ENCODE measurements at places on chromosomes 11 and 22.

DNA sequence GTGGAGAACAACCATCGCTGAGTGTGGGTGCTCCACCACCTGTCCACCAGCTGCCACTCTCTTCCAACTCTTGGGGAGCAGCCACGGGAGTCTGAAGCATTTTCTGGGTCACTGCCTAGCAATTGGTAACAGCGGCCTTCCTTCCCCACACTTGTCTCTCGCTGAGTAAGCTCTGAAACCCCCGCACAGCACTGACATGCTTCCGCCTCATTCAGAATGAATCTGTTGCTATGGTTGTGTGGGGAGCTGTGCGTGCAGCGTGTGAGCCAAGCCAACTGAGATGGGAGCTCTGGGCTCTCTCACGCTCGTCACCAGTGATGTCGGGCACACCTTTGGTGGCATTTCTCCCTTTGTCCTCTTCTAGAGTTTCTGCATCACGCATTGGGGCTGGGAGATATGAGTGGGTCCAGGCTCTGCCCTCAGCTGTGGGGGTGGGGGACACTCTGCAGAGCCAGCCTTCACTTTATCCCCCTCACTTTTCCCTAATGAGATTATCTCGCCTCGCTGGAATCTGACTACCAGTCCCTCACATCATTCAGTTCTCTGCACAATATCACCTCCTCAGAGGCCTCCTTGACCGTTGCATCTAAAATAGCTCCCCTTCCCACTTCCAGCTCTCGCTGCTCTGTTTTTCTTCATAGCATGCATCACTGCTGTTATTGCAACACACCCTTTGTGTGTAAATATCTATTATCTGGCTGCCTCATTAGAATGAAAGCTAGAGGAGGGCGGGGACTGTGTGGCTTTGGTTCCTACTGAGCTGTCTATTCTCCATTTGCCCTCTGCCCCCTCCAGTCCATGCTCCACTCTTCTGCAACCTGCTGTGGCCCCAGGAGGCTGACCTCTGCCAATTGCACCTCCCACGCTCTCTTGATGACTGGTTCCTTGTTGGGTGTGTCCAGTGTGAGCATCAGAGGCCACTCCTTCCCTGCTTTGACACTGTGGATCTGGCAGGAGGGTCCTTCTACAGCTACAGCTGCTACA lies 569.9 kb upstream of the CADM1 start:
- no peak for DNase-seq

DNA sequence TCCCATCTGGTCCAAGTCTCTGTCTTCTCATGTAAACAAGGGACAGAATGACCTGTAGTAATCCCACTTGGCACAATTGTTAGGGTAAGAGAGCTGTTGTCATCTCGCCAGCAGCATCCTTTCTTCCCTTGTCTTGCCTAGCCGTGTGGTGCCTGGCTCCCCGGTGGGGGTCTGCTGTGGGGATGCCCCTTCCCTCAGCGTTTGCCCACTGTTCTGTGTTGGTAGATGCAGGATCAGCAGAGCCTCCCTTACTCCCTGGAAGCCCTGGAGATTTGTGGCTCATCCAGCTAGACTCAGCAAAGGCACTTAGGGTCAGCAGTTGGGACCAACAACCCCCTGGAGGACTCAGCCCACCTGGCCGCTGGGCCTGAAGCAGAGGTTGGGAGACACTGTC lies 13.0 kb downstream of the ACO2 start:
- no peak for DNase-seq

DNA sequence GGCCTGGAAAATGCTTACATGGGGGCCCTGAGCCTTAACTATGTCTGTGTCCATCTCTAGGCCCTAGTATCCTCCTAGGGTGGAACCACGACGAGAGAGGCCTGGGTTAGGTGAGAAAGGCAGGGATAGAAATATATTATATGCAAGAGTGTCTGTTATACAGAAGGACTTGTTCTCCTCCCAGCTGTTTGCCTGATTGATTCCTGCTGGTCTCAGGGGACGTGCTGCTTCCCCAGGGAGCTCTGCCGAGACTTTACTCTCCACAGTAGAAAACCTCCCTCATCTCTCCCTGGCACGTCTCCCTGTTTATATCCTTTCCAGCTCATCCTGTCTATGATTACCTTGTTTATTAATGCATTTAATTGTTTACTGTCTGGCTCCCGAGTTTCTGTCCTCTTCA lies 132.6 kb downstream of the MIAT start:
- no peak for DNase-seq

DNA sequence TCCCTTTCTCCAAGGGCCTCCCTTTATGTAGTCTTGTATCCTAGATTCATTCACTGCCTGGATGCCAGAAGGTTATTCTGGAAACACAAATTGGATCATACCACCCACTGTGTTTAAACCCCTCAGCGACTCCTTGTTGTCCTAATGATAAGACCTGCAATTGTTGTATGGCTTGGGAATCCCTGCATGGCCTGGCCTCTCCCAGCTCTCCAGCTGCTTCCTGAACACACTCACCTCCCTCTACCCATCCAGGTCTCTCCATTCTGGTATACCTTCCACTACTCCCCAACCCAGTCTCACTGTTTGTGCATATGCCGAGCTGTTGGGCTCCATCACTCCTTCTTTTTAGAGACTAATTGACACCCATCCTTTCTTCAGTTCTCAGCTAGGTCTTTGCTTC lies 124.3 kb upstream of the ALX4 start:
- DNase-seq = no peak

GRCh38 chr22:46661221-46661851 lies 41.1 kb downstream of the GRAMD4 start:
- no peak for DNase-seq

- DNase-seq = no peak
Observed at GRCh38 chr22:42308892-42309468, 38.5 kb upstream of the TCF20 start.

GRCh38 chr11:77125191-77125590 lies 2.9 kb upstream of the MYO7A start:
- DNase-seq = no peak

DNA sequence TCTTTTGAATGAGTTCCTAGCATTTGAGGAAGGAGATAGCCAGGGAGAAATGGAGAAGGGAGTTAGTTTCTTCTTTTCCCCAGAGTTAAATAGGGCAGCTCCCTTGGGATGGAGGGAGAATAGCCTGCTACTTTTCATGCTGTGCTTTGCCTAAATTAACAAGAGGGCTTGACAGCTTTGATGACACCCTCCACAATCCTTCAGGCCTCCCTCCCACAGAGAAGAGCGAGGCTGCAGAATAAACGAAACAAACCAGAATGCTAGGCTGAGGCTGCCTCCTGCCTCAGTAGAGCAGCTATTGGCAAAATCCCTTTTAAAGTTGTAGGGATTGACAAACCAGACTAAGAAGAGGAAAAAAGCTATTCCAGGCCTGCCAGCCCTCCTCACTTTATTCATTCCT lies 94.6 kb downstream of the C11orf58 start:
- no peak for DNase-seq

DNA sequence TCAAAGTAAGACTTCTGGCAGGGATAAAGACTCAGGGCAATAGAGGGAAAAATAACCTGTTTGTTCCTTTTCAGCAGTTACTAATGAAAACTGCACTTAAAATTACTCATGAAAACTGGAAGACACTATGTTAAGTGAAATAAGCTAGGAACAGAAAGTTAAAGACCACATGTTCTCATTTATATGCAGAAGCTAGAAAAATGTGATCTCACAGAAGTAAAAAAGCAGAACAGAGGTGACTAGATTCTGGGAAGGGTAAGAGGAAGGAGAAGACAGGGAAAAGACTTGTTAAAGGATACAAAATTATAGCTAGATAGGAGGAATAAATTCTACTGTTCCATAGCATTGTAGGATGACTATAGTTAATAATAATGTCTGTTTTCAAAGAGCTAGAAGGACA lies 22.2 kb downstream of the HPS5 start:
- no peak for DNase-seq

- DNase-seq = no peak
Observed at GRCh38 chr11:1310772-1311468, 1.5 kb upstream of the TOLLIP start.

GRCh38 chr11:13117344-13117743 lies 108.2 kb downstream of the RASSF10 start:
- DNase-seq = no peak

DNA sequence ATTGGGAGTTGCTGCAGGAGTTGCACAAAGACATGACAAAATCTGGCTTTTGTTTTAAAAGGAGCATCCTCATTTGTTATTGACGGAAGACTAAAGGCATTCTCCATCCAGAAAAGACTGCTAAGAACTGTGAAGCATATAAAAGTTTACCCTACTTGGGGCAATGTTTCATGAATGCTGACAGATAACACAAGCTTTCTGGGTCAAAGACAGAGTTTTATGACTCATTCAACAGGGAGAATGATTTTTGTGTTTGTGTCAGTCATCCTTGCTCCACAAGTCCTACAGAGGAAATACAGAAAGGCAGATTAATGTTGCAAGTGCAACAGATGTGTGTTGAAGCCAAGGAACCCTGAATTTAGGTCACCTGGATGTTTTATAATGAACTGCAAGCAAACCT lies 2.5 kb downstream of the GLYATL1 start:
- no peak for DNase-seq

GRCh38 chr11:119056421-119056999 lies 495 bp downstream of the HYOU1 start:
- peak; percentile 73 for DNase-seq

DNA sequence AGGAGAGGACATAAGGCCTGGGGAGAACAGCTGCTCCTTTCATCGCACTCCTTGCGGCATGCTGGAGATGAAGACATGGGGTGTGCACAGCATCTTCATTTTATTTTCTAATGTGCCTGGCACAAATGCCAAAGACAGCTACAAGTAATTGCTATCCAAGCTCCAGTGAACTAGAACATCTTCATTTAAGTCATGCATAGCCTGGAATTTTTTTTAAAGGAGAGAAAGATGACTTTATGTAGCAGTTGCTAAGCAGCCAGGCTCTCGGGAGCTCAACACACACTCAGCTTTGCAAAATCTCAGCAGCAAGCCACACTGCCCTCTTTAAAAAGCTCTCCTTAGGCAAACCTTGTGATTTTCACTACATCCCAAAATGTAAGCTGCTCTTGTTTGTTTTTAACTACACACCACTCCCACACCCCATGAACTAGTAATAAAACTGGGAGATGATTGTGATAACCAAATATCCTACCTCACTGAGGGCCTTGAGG lies 164.5 kb upstream of the POU2AF2 start:
- no peak for DNase-seq

DNA sequence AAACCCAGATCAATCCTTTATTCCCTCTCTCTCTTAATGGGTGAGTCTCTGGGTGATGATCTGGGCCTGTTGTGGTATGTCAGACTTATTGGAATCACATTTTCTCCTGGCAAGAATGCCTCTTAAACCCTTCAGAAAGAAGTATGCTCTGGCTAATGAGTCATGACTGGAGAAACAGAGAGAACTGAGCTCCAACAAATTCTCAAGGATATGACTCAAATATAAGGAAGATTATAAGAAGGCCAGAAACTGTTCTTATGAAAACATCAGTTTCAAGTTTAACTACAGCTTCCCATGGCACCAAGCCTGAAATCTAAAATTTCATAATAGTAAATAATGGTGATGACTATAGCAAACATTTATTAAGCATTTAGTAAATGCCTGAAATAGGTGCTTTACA lies 83.9 kb downstream of the OR5AK2 start:
- no peak for DNase-seq

GRCh38 chr11:13479688-13480087 lies 16.1 kb downstream of the PTH start:
- DNase-seq = no peak
